Astrocyte (in vitro differentiated cells and primary cell): ENCODE measurements at places on chromosomes 7 and 10.

- no peak for DNase-seq
Measured at GRCh38 chr7:73718438-73718881, 1.0 kb downstream of the STX1A start.

- DNase-seq = no peak
Measured at GRCh38 chr7:121187676-121188075, 141.1 kb upstream of the WNT16 start.

DNA sequence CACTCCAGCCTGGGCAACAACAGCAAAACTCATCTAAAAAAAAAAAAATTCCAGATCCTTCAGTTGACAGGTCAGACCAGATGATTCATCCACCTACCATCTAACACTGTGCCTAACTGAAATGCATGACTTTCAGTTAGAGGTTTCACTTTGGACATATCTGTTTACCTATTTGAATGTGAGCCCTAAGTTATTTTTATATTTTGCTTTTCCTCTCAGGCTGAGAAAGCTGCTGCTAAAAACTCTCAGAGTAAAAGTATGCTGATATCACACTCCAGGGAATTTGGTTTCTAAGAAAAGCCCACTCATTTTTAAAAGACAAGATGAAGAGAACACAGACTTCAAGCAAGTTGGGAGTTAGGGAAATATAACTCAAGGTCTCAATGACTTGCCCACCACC lies 126.0 kb downstream of the SGMS1 start:
- DNase-seq = peak; percentile 84

- no peak for DNase-seq
Measured at GRCh38 chr7:10677211-10677610, 296.5 kb upstream of the PHF14 start.

GRCh38 chr10:127117125-127117524 lies 79.3 kb downstream of the INSYN2A start:
- DNase-seq = peak; percentile 43

GRCh38 chr7:1249731-1250130 lies 17.1 kb downstream of the UNCX start:
- no peak for DNase-seq

DNA sequence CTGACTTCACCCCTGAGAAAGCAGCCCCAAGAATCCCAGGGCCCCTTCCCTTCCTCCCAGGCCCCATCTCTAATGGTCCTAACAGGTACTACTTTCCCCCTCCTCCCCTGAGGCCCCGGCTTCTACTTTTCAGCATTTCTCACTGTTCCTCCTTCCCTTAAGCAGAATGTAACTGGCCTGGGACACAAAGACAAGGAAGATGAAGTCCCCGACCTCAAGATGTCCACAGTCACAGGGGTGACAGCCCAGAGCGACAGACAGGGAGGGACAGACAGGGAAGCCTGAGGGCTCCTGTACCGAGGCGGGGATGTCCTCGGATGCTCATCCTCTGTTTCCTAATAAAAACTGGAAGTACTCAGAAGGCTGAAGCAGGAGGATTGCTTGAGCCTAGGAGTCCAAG lies 11.6 kb downstream of the AOC1 start:
- DNase-seq = no peak

GRCh38 chr10:49220679-49221078 lies 32.5 kb upstream of the TMEM273 start:
- no peak for DNase-seq

GRCh38 chr7:138238734-138239659 lies 162.7 kb downstream of the AKR1D1 start:
- peak; percentile 31 for DNase-seq

- no peak for DNase-seq
Measured at GRCh38 chr7:602341-603141, 82.9 kb upstream of the PDGFA start.

DNA sequence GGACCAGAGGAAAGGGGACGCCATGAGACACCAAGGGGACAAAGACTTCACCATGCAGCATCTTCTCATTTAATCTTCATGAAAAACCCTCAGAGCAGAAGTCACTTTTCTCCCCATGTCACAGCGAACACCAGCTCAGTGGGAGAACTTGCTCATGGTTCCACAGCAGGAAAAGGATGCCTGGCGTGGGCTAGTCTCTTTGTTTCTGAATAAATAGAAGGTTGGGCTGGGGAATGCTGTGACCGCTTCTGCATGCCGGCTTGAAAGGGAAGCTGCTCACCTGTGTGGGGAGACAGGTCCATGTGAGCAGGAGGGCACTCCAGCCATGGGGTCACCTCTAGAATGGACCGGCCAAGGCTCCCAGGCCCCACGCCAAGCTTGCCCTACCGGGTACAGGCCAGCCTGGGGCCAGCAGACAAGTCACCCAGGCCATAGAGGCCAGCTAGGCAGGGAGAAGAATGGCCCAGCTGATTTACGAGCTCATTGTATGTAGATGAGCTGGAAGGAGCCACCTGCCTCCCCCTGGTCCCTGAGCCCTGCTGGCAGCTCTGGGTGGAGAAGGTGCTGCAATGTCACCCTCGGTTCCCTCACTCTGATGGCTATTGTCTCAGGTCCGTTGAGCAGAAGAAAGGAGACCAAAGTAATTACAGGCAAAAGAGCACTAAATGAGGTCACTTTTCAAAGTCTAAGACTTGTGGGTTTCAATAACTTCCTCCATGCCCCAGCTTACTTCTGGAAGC lies 82.0 kb upstream of the PDZD8 start:
- DNase-seq = no peak

GRCh38 chr7:135980012-135980551 lies 2.9 kb upstream of the MTPN start:
- peak; percentile 67 for DNase-seq

DNA sequence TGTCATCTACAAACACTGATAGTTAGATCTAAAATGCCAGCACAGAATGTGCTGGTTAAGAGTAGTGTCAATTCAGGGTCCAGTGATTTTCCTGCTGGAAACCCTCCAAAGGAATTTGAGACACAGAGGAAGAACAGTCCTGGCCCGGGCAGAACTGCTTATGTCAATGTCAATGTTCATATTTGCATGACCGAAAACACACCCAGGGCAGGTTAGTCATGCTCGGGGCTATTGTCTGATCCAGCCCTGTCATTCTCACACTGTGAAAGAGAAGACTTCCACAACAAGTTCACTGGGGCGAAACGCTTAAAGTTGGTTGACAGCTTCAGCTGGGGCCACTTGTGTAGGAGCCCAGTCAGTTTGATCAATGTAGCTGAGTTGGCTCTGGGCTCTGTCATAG lies 139.3 kb downstream of the C1GALT1 start:
- no peak for DNase-seq

GRCh38 chr7:1665549-1666316 lies 4.3 kb upstream of the ELFN1 start:
- DNase-seq = no peak

DNA sequence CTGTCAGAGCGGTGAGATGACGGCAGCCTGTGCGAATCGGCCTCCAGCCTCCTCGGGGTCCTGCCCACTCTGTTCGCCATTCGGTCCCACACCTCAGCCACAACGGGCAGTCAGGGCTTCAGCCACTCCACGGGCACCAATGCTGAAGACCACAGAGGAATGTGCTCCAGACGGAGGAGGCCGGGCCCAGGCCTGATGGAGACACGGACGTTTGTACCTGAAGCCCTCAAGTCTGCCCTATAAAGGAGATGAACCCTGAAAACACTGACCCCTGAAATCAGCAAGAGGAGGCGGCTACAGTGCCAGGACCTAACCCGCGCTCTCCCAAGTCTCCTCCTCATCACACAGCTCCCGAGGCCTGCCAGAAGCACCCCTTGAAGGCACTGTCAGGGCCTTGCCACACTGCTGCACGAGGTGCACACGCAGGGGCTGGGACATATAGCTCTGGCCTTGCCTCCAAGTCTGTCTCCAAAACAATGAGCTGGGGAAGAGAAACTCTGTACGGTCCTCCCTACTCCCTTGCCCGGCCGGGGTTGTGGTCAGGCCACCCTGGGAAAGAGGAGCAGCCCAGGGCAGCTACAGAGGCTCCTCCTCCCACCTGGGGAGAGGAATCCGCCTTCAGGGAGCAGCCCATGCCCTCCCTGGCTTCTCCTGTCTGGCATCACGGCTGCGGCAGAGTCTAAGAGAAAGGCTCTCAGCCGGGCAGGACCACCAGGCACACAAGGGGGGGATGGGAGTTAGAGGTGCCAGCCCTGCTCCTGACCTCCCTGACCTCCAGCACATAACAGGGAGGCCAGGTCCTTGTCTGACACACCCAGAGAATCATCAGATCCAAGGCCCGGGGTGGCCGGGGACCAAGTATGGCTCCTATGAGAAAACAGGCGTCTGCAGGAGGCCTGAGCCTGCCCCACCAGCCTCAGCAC lies 310.1 kb downstream of the PTPRN2 start:
- no peak for DNase-seq

DNA sequence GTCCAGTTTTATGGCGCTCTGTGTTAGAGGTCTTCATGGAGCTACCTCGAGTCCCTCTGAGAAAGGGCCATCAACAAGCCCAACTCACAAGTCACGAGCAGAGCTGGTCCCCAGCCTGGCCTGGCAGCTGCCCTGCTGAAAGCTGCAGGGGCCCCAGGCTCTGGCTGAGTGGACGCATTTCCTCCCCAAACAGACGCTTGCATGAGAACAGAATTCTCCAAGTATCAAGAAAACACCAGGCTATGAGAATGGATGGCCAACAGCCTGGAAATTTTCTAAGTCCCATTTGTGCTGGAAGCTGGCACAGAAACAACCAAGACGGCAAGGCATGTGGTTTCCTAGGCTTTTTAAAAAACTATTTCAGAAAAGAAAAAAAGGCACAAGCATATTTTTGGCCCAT lies 114.8 kb downstream of the FAM53B start:
- no peak for DNase-seq

DNA sequence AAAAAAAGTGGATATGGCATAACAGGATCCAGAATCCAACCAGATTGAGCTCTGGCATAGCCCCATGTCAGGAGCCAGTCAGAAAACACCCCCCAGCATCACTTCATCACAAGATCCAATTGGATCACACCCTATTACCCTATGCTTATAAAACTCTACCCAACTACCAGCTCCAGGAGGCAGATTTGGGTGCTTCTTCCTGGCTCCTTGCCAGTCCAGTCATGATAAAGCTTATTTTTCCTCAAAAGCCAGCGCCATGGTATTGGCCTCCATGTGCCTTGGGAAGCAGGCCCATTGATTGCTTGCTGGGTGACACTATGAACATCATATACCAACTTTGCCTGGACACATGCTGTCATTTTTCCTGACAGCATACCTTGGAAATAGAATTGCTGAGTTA lies 281.4 kb upstream of the MKLN1 start:
- no peak for DNase-seq

DNA sequence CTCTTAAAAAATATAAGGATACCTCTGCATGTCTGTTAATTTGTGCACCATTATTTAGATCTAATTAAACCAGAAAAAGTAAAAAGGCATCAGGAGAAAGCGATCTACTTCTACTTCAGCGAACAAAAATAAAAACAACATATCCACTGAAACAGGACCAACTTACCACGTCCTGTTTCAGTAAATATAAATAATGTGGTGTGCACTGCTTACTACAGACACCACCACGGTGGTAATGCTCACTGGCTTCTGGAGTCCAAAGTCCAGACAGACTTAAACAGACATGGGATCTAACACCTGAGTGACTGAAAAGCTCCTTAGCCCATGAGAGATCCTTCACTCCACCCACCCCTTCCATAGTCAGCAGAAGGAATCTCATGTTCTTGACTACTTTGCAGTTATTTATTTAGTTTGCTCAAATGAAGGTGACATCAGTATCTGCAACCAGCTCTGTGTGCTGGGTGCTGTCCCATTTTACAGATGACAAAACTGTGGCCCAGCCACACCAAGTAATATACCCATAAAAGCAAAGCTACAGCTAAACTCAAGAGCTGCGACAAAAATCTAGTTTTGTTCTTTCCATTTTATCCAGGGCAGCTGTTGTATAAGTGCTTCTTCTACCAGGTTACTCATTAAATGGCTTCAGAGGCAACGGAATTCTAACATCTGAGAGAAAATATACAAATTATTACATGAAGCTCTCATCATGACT lies 62.1 kb upstream of the NCAPG2 start:
- DNase-seq = no peak

- DNase-seq = peak; percentile 41
Measured at GRCh38 chr7:4882169-4883032, 1.1 kb downstream of the RADIL start.

- no peak for DNase-seq
Measured at GRCh38 chr7:122305475-122306319, 1.1 kb upstream of the FEZF1 start.

- no peak for DNase-seq
Measured at GRCh38 chr7:50781381-50782293, 1.1 kb downstream of the GRB10 start.

GRCh38 chr7:68684996-68685395 lies 913.3 kb upstream of the AUTS2 start:
- DNase-seq = no peak

- peak; percentile 66 for DNase-seq
Measured at GRCh38 chr7:121192834-121193233, 136.0 kb upstream of the WNT16 start.

GRCh38 chr10:131830446-131831130 lies 70.2 kb upstream of the PPP2R2D start:
- DNase-seq = no peak

DNA sequence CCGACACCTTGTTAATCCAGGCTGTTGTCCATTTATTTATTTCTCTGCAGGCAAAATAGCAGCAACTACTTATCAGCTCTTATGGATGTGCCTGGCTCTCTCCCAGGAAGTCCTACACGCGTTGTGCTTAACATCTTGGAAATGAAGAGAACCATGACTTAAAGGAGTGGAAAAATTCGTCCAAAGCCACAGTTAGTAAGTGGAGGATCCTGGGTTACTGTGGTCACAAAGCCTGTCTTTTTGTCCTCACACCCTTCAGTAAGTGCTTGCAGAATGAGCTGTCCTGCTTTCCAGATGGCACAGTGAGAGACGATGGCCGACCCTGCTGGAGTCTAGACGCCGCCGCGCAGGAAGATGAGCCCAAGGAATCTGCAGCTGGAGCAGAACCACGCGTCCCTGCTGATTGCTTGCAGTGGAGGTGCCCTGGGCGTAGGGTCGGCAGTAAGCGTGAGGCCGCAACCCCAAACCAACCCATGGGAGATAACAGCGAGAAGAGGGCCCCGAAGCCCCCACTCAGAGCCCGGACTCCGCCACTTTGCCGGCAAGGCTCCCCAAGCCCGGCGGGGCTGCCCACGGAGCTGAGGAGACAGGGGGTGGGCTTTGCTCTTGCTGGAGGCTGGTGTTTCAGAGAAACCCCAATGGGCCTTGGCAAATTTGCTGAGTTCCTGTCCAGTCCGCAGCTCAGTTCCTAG lies 178.6 kb downstream of the CXCL12 start:
- peak; percentile 36 for DNase-seq

GRCh38 chr7:34438436-34438835 lies 219.6 kb upstream of the NPSR1 start:
- no peak for DNase-seq

DNA sequence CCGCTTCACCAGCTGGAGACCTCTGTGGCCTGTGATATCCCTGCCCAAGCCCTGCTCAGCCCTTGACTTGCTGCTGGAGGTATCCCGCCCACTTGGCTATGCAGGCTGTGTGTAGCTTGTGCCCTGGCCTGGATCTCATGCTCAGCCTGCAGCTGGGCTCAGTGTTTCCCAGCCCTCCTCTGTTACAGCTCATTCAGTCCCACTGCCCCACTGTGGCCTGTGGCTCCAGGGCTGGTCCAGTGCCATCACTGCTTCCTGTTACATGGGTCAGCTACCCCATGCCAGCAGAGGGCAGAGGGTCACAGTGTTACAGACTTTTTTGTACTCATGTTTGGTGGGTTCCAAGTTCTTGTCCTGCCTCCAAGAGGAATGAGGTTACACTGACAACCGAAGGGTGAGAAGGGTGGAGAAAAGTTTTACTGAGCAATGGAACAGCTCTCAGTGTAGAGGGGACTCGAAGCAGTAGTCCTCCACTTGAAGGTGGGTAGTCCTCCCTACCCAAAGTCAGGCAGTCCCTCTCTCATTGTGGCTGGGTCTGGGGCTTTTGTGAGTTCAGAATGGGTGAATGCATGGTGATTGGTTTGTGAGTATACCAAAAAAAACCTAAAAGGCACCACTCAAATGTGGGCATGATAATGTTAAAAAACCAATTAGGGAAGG lies 100.4 kb downstream of the ANKRD7 start:
- no peak for DNase-seq
